Activated naive CD4-positive, alpha-beta T cell treated with Interleukin-2 at 50 U/mL for 16 hours (primary cell): ENCODE measurements at places on chromosomes 5 and 9.

DNA sequence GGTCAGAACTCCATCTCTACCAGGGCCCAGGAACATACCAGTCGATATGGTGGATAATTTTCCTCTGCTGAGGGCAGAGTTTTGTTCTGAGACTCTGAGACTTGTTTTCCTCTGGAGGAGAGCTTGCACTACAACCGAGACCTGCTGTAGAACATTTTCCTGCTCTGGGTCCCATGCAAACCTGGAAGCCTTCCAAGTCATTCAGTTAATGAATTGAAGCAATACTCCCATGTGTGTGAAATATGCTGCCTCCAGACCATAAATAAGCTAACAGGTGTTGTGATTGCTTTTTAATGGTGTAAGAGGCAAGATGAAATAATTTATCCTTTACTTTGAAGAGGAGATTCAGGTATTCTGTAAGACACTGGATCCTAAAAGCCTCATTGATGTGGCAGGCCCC lies 372.8 kb downstream of the TMEM167A start:
- no peak for DNase-seq

DNA sequence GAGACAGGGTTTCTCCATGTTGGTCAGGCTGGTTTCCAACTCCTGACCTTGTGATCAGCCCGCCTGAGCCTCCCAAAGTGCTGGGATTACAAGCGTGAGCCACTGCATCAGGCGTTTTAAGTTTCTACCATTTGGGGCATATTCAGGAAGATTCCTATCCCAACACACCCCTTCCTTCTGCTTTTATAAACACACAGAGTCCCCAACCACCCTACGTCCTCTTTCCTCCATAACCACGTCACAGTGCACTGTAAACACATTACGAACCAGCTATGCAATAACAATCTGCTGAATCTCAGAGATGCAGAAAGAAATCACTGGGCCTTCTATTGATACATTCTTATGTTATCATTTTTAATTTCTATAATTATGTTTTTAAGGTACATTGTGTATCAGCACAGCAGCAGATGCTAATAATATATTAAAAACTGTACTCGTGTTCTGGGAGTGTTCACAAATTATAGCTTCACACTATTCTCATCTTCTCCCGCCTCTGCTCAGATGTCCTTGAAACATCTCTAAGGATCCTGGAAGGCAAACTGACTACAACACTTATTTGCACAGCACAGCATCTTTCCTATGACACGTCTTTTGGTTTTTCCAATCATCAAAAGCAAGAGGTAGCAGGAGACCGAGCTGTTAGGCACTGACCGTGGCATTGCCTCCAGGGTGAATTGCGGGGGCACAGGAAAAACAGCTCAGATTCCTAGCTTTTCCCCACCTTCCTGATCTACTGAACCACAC lies 60.2 kb downstream of the KCNIP1 start:
- no peak for DNase-seq

DNA sequence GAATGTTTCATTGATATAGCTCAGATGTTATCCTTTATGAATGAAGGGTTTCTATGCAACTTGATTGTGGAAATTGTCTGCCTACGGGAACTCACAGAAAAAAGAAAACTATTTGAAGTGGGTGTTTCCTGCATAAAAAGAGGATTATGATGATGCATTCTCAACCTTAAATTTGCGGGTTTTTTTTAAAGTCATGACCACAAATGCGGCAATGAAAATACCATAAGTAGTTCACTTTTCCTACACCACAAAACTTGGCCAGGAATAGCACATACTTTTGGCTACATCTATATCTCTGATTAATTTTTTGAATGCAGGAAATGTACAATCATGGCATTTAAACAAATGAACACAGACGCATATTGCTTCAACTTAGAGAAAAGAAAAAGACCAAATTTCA lies 754.7 kb downstream of the DTWD2 start:
- DNase-seq = no peak

DNA sequence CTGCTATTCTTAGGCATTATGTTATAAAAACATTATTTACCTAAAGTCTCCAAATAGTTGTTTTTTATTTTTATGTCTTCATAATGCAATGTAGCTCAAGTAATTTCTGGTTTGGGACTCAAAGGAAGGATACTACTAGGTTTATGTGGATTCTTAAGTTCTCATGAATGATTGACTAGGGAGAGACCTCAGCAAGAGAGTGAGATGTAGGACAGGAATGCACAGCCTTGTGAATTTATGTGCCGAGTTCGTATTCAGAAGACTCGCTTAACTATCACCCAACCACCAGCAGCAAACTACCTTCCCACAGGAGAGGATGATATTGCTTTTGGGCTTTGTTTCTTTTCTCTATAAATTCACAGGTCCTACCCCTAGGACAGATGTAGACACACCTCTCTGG lies 282.9 kb downstream of the ARHGEF28 start:
- no peak for DNase-seq

DNA sequence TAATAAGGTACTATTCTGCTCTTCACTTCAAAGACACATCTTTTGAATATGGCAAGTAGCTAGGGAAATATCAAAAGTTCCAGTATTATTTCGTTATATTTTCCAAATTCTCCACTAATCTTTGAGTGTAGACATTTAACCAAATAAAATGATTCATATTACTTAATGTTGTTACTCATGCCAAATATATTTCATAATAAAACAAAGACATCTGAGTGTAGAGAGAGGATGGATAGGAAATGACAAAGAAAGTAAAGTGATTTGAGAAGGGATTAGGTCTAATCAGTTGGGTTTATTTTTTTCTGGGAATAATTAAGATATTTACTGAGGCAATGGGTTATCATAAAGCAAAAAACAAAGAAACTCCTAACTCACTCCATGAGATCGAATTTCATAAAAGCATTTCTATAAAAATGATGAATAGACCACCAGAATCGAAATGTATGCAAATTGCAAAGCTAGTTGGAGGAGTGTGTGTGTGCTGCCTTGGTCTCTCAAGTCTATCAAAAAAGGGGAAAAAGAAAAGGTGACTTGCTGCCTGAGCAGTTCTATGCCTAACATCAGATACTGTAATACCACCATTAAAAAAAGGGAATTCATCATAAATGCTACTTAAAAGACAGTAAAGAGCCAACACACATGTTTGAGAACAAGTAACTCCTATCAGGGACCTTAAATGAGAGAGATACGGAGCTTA lies 255.5 kb downstream of the PDE4D start:
- DNase-seq = no peak

DNA sequence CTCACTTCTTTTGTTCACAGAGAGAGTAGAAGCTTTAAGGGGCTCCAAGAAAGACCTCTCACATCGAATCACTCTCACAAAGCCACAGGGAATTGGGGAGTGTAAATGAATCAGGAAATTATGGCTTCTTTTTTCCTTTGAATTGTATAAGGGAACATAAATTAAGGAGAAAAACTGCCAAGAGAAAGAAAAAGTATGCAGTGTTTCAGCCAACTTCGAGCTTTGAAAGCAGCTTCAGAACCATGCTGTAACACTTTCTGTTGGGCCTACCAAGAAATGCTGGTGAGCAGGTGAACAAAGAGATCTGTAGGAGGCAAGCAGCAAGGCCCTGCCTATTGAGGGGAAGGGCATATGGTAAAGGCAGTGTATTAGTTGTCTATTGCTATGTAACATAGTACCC lies 33.4 kb upstream of the CTNNA1 start:
- DNase-seq = no peak

GRCh38 chr5:177290816-177291596 lies 12.5 kb downstream of the RAB24 start:
- no peak for DNase-seq

DNA sequence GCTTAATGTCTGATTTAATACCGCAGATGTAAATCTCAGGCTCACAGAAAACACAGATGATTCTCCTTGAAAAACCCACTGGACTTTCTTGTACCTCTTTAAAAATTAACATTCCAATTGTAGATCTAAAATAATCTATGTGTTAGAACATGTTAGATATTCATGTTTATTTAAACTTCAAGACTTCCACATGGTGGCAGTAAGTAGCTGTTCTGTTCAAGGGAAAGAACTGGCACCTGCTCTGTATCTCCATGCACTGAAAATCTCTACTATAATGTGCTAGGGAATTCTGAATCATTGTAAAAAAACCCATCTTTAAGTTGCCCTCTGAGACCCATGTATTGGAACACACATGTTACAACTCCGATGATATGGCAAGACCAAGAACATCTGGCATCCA lies 366.9 kb downstream of the DMRTA1 start:
- DNase-seq = no peak

- DNase-seq = peak; percentile 58
These were observed at the start of gene RASGEF1C for GRCh38 chr5:180209137-180209581. Gene RASGEF1C (minus strand): TSS chr5:180209211. CDS start chr5:180138052, 71,159 bp downstream.

DNA sequence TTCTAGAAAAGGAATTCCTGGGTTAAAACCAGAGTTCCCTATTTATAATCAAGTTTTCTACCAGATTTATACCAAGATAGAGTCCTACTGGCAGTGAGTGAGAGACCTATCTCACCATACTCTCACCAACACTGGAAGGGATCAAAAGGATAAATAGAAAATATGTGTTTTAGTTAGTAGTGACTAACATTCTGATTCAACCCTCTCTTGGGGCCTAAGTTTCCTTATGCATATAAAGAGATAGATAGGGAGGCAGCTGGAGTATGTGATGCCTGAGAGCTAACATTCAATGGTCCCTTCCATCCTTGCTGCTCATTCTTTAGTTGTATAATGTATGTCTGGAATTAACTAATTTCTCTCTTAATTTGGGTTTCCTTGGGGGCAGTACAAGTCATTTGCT lies 32.0 kb downstream of the CKMT2 start:
- no peak for DNase-seq

DNA sequence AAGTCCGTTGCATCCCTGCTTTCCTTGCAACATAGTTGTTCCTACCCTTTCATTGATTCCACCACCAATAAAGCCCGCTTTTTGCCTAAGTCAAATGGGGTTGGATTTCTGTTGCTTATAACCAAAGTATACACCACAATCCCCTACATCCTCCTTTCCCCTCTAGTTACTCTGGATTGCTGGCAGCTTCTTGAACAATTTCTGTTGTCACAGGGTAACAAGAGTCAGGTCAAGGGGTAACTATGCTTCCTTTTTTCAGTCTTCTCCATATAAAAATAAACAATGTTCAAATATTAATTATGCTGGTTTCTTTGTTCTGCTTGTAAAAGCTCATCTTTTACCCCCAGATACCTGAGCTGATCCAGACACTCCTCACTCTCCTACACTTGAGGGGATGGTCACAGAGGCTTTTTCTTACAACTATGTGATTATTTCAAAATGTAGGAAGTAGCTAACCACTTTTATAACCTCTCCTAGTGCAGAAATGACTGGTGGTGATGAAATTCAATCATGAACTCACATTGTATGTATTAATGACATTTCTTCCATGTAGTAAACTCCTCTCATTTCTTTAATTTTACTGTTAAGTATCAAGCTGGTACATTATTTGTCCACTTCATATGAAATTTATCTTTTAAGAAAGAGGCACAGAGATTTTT lies 136.5 kb downstream of the SNX18 start:
- no peak for DNase-seq

DNA sequence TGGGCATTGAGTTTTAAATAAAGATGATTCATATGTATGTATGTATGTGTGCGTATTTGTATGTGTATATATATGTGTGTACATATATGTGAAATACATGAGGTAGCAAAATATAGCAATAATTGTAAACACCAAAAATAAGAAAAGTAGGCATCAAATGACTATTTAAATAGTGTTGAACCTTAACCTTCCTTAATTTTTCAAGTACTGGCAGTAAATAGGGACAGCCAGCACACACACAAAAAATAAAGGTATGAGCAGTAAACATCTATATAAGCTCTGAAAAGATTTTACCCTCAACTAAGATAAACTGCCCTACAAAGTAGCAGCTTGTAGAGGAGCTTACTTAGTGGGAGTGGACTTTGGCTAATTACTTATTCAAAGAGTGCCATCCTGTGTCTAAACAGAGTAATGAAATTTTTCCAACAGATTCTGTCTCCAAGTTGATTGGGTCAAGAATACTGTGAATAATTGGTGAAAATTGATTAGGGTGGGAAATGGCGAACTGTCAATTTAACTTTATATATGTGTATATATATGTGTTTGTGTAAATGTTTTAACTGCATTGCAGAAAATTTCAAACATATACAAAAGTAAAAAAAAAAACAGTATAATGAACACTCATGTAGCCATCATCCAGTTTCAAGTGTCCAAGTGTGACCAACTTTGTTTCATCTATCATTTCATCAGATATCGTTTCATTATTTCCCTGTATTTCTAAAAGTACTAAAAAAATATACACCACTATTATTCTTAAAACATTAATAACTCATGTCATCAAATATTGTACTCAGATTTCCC lies 2.0 kb upstream of the ADAMTS6 start:
- no peak for DNase-seq

DNA sequence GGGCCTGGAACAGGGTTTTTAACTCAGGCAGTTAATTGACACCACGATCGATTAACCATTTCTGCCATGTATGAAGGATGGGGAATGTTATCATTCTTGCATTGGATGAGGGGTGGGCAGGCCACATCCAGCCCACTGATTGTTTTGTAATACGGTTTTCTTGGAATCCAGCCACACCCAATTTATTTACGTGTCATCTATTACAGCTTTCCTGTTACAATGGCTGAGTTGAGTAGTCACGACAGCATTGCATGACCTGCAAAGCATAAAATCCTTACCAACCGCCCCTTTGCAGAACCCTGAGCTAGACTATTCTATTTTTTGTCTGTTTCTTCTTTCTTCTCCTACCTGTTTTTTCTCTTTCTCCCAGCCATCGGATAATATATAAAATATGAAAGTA lies 122.0 kb upstream of the STC2 start:
- no peak for DNase-seq

GRCh38 chr9:125524583-125525355 lies 182.2 kb downstream of the MAPKAP1 start:
- no peak for DNase-seq
